Prostate gland (tissue), 2 donors: ENCODE measurements at places on chromosomes 5 and 9.

GRCh38 chr5:113092683-113093082 is 116.1 kb downstream of the DCP2 start:
- DNase-seq = no peak

GRCh38 chr5:143219696-143220095 is 183.8 kb downstream of the NR3C1 start:
- DNase-seq = no peak

DNA sequence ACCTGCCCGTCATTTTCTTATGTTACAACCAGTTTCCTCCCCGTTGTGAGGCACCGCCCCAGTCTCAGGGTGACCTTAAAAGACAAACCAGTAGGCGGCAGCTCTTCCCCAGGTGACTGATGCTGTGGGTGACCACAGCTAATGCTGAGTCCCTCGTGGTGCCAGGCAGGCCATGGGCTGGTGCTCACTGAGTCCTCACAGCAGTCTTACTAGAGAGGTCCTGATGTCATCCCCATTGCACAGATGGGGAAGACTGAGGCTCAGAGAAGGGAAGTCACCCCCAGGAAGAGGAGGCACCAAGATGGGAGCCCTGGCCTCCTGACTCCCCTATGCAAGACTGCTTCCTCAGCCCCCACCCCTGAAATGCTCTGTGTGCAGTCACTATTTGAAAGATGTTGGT is 978 bp downstream of the CFAP157 start:
- DNase-seq = no peak

DNA sequence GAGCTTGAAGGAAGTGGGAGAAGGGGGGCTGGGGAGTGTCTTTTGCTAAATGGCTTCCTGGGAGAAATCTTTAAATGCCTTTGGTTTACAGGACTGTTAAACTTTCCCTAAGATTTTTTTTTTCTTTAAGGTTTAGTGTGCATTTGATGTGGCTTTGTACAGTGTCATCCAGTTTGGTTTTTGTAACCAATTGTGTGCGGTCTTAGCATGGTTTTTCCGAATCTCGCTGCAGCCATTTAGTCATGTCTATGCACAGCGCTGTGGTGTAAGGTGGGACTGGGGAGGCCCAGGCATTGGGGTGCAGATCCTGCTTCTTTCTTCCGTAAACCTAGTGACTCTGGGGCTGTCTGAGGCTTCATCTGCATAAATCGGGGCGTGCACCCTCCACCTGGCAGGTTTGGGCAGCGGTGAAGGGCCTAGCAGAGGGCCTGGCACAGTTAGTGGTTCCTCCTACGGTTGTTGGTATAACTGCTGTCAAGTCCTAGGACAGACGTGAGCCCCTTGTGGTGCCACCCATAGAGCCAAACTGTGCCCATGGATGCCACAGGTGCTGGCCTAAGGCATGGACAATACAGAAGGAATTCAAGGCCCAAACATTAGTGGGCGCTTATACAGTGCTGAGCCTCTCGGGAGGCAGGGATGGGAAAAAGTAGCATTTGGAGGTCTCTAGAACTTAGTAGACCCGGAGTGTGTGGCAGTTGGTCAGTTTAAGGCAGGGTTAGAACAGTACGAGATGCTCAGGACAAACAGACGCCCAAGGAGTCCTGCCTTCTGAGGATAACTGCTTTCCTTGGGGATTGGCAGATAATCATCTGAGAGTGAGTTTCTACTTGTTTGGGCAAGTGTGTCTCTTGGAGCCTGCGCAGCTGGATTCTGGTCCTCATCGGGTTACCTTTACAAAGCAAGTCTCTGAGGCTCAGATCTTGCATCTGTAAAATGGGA is 1.5 kb downstream of the PRRC2B start:
- peak; percentile 76 for DNase-seq

GRCh38 chr5:181189363-181189961 is 15.5 kb downstream of the TRIM7 start:
- no peak for DNase-seq

GRCh38 chr5:65075623-65076250 is 307.0 kb downstream of the CWC27 start:
- DNase-seq = no peak
